ENCODE measurements at places on chromosomes 6 and 20. TPM values are rescaled to one million over a fixed set of nuclear protein-coding genes. Genes with fewer than 3 reads are reported as not detected.

DNA sequence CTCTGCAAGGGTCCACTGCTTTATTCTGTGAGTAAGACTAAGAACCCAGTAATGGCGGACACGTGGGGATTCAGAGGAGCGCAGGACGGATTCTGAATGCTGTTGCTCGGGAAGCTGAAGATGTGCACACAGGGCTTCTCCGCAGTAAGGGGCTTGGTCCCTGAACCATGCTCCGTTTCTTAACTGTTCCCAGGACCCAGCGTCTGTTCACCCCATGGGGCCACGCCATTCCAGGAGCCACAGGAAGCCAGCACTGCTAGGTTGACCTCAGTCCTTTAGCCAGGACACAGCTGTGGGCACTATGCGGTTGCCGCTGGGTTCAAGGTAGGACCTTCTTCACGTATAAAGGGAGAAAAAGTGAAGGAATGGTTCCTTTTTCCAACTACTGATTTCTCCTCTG, 59.8 kb downstream of the IRF4 start:
- DNase-seq: no peak

- no peak for DNase-seq
These were observed 73.2 kb upstream of the GATA5 start for GRCh38 chr20:62549029-62549428.

GRCh38 chr6:39113788-39114187, 1.2 kb downstream of the SAYSD1 start:
- DNase-seq: no peak

DNA sequence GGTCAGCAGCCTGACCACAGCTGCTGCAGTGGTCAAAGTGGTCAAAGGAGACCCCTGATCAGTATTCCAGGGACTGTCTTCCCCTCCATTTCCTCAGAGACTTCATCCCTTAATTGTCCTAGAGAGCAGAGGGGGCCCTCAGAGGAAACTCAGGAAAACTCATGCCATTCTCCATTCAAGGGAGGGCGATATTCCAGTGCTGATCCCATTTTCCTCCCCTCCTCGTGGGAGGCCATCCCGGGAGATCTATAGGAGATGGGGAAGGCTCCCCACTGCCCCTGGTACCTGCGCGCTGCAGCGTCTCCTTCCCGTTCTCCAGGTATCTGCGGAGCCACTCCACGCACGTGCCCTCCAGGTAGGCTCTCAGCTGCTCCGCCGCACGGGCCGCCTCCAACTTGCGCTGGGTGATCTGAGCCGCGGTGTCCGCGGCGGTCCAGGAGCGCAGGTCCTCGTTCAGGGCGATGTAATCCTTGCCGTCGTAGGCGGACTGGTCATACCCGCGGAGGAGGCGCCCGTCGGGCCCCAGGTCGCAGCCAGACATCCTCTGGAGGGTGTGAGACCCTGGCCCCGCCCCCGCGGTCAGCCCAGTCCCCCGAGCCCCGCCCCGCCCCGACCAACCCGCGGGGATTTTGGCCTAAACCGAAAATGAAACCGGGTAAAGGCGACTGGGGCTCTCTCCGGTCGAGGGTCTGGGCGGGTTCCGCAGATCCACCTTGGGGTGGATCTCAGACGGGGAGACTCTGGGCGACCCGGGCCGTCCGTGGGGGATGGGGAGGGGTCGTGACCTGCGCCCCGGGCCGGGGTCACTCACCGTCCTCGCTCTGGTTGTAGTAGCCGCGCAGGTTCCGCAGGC, 878 bp downstream of the HLA-C start:
- DNase-seq: peak; percentile 74

GRCh38 chr6:165389534-165389933, 80.1 kb upstream of the C6orf118 start:
- DNase-seq: no peak

DNA sequence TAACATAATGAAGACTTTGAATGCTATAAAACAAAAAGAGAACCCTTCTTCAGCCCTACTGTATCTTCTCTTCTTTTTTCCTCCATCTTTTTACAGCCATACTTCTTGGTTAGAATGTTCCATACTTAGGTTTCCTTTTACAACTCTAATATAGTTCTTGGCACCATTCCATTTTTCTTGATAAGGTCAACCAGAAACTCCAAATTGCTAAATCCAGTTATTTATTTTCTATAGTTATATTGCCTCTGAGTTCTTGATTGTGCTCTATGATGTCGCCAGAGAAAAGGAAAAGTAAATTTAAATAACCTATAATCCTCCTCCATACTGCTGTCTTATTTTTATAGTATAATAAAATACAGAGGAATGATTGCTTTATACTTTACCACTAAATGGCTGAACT, 26.7 kb upstream of the COL10A1 start:
- no peak for DNase-seq

GRCh38 chr6:116286773-116287358, 7.1 kb upstream of the TSPYL1 start:
- DNase-seq: no peak

GRCh38 chr6:135185483-135185882, 4.4 kb downstream of the MYB start:
- no peak for DNase-seq

GRCh38 chr20:37310951-37311350, 21.5 kb downstream of the MANBAL start:
- DNase-seq: no peak

The REM1 gene
- 0.39 TPM for total RNA-seq

The NUP43 gene
- 47.9 TPM for total RNA-seq

The MYLIP gene
- 8.3 TPM for total RNA-seq

The MRAP2 gene
- total RNA-seq: 8.4 TPM

The CST5 gene
- not detected for total RNA-seq
